ENCODE measurements at places on chromosomes 6 and 20.

DNA sequence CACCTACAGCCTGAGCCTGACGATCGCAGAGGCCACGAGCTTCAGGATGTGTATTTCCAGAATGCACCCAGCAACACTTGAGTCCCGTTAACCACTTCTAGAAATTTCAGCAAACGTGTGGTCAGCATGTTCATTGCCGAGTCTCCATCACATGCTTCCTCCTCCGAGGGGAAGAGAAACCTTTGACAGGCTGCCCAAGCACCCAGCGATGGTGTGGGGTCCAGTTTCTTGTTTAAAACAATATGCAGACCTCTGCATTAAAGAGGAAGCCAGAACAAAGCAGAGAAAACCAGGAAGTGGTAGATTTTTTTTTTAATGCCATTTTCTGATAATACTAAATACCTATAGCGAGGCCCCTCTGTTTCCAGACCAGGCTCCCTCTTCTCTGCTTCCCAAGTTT lies 71.9 kb downstream of the GNAS-AS1 start:
- DNase-seq = no peak

DNA sequence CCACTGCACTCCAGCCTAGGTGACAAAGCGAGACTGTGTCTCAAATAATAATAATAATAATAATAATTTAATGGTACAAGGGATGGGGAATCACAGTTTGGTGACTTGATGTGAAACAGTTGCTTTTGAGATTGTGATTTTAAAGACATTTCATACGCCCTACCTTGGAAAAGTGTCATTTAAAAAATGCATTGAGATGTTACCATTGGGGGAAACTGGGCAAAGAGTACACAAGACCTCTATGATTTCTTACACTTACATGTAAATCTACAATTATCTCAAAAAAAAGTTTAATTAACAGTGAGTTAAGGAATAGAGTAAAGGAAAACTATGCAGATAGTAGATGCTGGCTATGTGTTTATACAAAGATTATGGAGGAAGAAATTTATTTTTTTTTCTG lies 22.3 kb downstream of the ADTRP start:
- DNase-seq = no peak

- no peak for DNase-seq
Observed at GRCh38 chr6:74018825-74019224, 322.8 kb downstream of the CD109 start.

DNA sequence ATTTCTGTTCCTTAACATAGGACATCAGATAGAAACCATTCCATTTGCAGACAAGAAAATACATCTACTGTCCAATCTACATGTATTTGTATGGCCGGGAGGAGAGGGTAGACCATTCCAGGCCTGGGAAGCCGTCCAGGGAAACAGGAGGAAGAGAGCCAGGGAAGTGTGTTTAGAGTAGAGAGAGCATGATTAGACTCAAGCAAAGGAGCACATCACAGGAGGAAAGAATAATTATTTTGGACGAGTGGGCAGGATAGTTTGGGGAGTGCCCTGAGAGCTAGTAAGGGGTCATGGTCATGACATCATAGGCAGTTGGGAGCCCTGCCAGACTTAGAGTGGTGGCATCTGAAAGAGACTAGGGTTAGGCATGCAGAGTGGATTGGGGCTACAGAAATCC lies 250.0 kb downstream of the HIVEP2 start:
- no peak for DNase-seq

GRCh38 chr6:151620179-151620578 lies 126.4 kb downstream of the CCDC170 start:
- DNase-seq = no peak

- no peak for DNase-seq
Observed at GRCh38 chr6:66189915-66190314, 482.9 kb upstream of the EYS start.

Measured in stimulated activated CD8-positive, alpha-beta memory T cell treated with anti-CD3 and anti-CD28 coated beads, Interleukin-7, amount 100 ng/mL, for 48 hours (primary cell).